ENCODE measurements at places on chromosomes 4 and X.
A peak's percentile ranks its signal among the peaks of the same experiment; 100 is the strongest.

GRCh38 chrX:12580548-12580947, 210.7 kb upstream of the PRPS2 start:
- no peak for DNase-seq

- no peak for DNase-seq
These were observed 5.6 kb downstream of the SEPTIN11 start for GRCh38 chr4:76955182-76955581.

GRCh38 chr4:122576261-122577188, 44.3 kb downstream of the IL21 start:
- DNase-seq = peak; percentile 29

GRCh38 chr4:155039162-155039561, 169.3 kb upstream of the NPY2R start:
- no peak for DNase-seq

- DNase-seq = no peak
These were observed 102.7 kb upstream of the RBPJ start for GRCh38 chr4:26217961-26218676.

- DNase-seq = no peak
These were observed 68.6 kb upstream of the QRFPR start for GRCh38 chr4:121449416-121449815.

DNA sequence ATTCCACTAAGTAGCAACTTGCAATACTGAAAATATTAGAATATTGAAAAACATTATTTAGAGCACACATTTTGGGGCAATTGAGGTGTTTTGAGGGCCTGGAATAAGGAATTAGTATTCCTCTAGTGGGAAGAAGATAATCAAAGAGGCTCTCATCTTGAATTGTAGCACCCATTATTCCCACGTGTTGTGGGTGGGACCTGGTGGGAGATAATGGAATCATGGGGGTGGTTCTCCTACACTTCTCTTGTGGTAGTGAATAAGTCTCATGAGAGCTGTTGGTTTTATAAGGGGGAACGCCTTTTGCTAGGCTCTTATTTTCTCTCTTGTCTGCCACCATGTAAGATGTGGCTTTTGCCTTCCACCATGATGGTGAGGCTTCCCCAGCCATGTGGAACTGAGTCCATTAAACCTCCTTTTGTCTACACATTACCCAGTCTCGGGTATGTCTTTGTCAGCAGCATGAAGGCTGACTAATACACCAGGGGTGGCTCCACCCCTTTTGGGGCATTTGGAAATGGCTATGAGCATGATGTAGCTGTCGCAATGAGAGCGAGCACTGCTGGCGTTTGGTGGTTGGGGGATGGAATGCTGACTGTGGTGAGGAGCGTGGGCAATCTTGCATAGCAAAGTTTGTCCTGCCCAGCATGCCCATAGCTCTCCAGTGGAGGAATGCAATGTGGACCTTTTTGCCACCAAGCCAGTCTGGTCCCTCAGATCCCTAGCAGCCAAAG, 308.2 kb downstream of the FRMPD4 start:
- DNase-seq = no peak

- DNase-seq = no peak
These were observed 66.1 kb downstream of the RBMX2 start for GRCh38 chrX:130467936-130468335.

DNA sequence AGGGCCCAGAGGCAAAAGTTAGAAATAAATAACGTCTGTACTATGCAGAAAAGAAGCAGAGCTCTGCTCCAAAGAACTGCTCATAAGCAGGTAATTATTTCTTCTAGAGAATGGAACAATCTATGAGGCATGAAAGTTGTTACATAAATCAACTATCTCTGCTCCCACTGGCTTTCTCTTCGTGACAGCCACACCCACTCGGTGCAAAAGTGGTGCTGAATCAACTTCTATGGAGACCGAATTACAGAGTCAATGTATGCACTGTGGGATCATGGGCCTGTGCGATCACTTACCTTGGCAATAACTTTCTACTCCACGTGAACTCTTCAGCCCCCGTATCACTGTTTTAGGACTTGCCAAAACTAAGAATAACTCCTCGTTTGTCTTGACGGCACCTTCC, 99.4 kb upstream of the ATXN3L start:
- no peak for DNase-seq

- no peak for DNase-seq
These were observed 51.9 kb downstream of the CCNI start for GRCh38 chr4:77023920-77024319.

DNA sequence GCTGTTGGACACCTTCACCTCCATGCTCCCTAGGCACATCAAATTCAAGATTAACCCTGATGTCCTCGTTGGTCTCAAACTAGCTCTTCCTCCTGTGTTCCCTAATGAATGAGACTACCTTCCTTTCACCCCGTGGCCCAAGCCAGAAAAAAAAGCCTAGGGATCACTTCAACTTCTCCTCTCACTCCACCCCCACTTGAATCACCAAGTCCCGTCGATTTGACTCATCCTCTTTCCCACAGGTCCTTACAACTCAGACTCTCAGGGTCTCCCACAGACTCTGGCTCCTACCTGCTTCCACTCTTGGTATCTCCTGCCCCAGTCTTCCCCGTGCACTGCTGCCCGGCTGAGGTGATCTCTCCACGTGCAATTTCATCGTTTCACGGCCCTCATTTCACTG, 8.5 kb downstream of the SLC25A43 start:
- no peak for DNase-seq

DNA sequence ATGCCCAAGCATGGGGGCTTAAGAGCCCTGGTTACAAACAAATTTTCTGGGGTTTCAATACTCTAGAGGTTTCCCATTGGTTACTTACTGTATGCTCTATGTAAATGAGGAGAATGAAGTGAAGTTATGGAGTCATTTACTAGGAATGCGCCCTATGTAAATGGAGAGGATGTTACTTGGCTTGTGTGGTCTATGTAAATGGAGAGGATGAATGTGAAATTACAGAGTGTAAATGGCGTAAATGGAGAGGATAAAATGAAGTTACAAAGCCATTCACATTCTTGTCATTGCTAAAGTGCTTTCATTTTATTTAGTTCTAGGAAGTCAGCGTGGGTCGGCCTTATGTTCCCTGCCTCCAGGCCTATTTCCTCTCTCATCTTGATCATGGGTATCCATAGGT, 810.5 kb upstream of the ADGRL3 start:
- DNase-seq = no peak

- no peak for DNase-seq
These were observed 263.2 kb upstream of the ITM2A start for GRCh38 chrX:79630033-79631009.

DNA sequence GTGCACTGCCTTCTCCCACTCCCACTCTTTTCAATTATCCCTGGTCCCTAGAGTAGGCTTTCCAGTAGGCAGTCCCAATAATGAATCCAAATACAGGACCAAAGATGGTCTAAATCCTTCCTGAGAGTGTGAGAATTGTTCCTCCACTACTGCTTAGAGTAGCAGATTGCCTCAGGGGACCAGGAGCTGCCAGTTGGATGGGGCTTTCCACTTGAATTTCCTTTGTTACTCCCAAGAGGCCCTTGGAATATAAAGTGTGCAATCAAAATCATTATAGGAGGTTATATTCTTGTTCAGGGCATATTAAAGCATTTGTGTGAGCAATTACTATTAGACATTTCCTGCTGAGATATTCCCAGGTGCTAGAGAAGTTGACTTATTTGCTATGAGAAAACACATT, 156.6 kb upstream of the TLL1 start:
- DNase-seq = no peak

GRCh38 chrX:136954930-136955329, 74.4 kb upstream of the RBMX start:
- DNase-seq = peak; percentile 6

- no peak for DNase-seq
These were observed 238.1 kb downstream of the BMPR1B start for GRCh38 chr4:94995684-94996394.

GRCh38 chr4:73676861-73677323, 56.7 kb upstream of the RASSF6 start:
- no peak for DNase-seq

GRCh38 chr4:92111493-92111892, 192.3 kb upstream of the GRID2 start:
- DNase-seq = no peak

DNA sequence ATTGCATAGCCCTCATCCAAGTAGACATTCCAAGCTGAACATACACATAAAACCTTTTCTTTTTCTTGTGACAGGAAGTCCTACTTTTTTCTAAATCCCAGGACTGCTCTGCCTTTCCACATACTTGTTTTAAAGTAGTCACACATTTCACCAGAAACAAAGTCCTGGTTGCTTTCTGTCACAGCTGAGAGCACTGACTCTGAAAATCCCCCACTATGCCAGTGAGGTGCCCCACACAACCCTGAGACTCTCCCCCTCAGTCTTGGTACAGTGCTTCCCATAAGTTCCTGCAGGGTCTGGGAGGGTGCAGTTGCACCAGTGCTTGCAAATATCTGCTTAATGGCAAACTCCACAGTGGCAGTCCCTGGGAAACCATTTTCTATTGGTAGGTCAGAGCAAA, 84.2 kb downstream of the DCHS2 start:
- no peak for DNase-seq

DNA sequence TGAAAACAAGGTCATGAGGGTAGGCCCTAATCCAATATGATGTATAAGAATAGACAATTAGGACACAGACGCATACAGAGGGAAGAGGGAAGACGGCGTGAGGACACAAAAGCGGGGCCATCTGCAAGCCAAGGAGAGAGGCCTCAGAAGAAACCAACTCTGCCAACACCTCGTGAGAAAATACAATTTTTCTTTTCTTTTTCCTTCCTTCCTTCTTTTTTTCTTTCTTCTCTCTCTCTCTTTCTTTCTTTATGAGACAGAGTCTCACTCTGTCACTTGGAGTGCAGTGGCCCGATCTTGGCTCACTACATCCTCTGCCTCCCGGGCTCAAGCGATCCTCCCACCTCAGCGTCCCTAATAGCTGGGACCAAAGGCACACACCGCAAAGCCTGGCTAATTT, 1.5 kb upstream of the PKD2 start:
- DNase-seq = no peak

- DNase-seq = no peak
These were observed 38.3 kb downstream of the NDNF start for GRCh38 chr4:121034017-121034416.

- no peak for DNase-seq
These were observed 151.8 kb downstream of the SPATA18 start for GRCh38 chr4:52202931-52203330.

- no peak for DNase-seq
These were observed 80.6 kb downstream of the MFAP3L start for GRCh38 chr4:169945636-169946035.

- no peak for DNase-seq
These were observed at the start of gene CLNK for GRCh38 chr4:10684631-10685030. Gene CLNK (minus strand): TSS chr4:10684768. CDS start chr4:10667869, 16,899 bp downstream.

- DNase-seq = no peak
These were observed 20.6 kb downstream of the ATP10D start for GRCh38 chr4:47505666-47506065.

DNA sequence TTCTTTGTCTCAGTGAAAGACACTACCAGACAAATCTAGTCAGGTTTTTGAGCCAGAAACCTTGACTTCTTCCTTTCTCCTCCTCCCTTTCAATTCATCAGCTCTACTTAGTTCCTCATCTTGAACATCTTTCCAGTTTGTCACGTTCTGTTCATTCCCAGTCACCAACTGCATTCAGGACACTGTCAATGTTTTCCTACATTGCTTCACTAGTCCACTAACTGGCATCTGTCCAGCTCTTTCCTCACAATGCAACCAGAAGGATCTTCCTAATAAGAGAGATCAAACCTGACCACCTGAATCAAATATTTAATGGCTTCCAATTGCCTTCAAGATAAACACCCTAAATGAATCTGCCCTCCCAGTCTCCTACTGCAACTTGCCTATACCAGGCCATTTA, 52.5 kb downstream of the SYNPO2 start:
- DNase-seq = no peak

DNA sequence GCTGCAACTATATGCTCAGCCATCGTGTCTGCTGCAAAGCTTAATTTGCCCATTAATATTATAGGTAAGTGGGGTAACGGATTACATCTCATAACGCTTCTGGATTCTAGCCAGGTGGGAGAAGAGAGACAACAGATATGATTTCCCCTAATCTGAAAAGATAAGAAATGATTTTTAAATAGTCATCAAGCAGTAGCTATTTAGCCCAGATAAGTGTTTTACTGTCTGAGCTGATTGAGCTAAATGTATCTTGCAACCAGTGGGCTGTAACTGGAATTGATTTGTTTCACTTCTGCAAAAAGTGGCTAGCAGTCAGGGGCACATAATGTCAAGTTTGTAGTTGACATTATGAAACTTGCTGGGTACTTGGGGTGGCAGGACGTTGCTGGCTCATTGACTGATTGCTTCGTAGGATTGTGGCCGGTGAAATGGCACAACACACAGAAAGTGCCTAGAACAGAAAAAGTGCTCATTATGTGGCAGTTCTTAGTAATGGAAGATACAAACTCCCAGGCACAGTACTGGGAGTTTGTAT, 18.5 kb downstream of the LAP3 start:
- no peak for DNase-seq

GRCh38 chr4:112910109-112910736, 139.2 kb upstream of the ANK2 start:
- DNase-seq = no peak

GRCh38 chrX:94961730-94962129, 1287.7 kb downstream of the FAM133A start:
- no peak for DNase-seq

GRCh38 chrX:37912304-37912703, 64.9 kb upstream of the DYNLT3 start:
- no peak for DNase-seq

DNA sequence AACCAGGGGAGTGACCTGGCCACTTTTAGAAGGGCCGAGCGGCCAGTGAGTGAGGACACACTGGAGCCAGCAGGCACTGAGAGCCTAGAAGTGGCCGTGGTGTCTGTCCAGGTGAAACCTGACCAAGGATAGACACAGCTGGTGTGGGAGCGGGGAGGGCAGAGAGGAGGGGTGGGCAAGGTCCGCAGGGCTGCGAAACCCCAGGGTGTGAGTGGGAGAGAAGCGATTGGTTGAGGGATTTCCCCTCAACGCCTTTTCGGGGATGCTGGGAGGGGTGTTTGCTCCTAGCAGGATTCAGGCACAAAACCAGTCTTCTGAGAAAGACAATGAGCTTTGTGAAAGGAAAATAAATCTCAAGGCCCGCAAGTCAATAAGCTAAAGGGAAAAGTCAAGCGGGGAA, 33.2 kb upstream of the ARSD start:
- DNase-seq = no peak

DNA sequence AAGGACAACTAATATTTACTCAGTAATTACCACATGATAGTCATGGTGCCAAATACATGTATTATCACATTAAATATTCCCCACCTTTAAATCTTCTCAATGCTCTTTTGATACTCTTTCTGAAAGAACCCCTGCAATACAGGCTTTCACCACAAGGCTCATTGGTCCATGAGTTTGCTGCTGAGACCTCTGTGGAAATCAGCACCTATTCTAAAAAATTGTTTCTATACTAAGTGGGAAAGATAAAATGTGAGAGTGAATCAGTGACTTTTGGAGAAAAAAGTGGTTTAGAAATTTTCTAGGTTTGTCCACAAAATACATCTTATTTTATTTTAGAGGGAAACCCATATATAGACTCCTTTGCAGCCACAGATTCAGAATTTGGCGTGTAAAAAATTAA, 257.3 kb downstream of the ZIC3 start:
- no peak for DNase-seq

GRCh38 chr4:78047366-78047765, 9.8 kb upstream of the FRAS1 start:
- DNase-seq = no peak

- DNase-seq = no peak
These were observed 5.2 kb downstream of the TREX2 start for GRCh38 chrX:153440556-153441135.

- DNase-seq = no peak
These were observed 81.7 kb downstream of the PCDH7 start for GRCh38 chr4:30801876-30802275.

- DNase-seq = no peak
These were observed 16.0 kb upstream of the SH3TC1 start for GRCh38 chr4:8182858-8183725.

Data from SK-N-DZ (cell line).